ENCODE measurements at places on chromosomes 13 and 19. TPM values are rescaled to one million over a fixed set of nuclear protein-coding genes. Genes with fewer than 3 reads are reported as not detected.
A peak's percentile ranks its signal among the peaks of the same experiment; 100 is the strongest.

The SLC7A9 gene
- not detected for total RNA-seq

- peaks cover 2% of the 10 kb centered on the region for H3K27me3 ChIP-seq
- no peak overlapping the region for H3K4me3 ChIP-seq
- H3K36me3 ChIP-seq: no peaks in the 10 kb centered on the region
- H3K27ac ChIP-seq: no peak overlapping the region
- no peak for DNase-seq
Observed at GRCh38 chr19:35350591-35350990, 2.9 kb downstream of the FFAR1 start.

DNA sequence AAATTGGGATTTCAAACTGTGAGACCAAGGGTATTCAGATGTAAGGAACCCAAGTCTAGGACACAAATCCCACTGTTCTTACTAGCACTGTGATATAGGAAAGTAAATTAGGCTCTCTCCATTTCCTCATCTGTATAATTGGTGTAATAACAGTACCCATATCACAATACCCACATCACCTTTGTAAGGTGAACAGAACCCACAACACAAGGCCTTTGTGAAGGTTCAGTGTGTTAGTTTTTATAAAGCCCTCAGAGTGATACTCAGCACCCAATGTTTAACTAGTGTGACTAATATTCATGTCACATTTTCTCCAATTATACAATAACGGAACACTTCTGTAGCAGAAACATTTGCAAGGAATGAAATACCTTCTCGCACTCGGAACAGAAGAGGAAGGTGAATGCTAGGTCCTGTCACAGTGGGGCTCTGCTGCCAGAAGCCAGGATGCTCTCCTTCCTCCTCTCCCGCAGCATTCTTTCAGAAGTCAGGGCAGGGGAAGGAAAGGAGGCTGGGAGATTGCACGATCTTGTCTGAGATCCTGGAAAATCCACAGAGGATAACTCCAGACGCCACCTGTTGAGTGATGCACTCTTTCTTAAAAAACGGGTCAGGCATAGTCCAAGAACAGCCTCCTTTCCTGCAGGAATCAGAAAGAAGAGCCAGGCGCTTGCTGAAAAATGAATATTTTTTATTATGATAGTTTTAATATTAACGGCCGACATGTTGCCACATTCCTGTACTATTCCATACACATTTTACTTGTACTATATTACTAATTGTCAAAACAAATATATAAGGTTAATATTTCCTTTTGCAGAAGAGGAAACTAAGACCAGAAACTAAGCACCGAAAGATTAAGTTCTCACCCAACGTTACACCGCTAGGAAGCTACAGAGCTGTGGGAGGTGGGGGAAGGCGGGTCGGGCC is 762 bp downstream of the ZNF45 start:
- H3K4me3 ChIP-seq: peak overlapping the region; percentile 48
- peaks cover 31% of the 10 kb centered on the region for H3K36me3 ChIP-seq
- H3K4me1 ChIP-seq: no peaks in the 10 kb centered on the region

DNA sequence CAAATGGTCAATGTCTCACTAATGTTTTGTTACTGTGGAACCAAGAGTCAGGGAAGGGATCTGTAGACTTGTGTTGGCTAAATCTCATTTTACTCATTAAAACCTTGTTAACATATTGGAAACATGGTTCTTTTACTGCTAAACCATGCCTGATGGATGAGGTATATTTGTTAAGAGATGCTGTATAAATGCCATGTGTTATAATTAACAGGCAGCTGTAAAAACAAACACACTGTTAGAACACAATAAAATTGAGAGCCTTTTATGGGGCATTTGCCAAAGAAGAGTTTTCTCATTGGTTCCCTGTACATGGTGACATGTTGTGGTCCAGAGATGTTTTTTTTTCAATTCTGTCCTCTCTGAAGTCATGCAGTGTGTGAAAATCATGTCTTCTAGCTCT is 121.9 kb downstream of the ESD start:
- no peak overlapping the region for H3K27ac ChIP-seq
- peaks cover 74% of the 10 kb centered on the region for H3K4me1 ChIP-seq
- no peaks in the 10 kb centered on the region for H3K27me3 ChIP-seq
- no peak overlapping the region for H3K4me3 ChIP-seq
- H3K36me3 ChIP-seq: no peaks in the 10 kb centered on the region
- no peak for DNase-seq

DNA sequence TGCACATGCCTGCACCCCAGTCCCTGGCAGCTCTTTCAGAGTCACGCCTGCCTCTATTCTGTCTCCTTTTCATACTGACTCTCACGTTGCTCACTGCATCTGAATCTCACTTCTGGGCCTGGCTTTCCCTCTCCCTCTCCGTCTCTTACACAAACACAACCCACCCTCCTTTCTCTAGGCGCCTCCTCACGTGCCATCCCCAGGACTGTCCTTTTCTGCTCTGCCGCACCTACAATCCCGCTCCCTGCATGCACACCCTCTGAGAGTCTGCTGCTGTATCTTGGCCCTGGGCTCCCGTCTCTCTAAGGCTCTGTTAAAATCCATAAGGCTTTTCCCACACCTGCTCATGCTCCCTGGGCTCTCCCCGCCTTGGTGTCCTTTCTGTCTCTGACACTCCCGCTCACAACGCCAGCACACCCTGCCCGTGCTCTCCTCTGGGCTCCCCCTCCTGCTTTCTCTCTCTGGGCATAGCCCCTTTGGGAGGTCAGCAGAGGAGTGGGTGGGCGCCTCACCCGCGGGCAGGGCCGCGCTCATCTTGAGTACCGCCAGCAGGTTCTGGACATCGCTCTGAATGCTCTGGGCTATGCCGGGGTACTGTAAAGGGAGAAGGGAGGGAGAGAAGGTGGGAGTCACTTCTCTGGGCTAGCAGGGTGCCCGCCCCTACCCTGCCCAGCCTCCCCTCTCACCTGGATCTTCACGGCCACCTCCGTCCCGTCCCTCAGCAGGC is 12.7 kb upstream of the NUMBL start:
- no peaks in the 10 kb centered on the region for H3K27me3 ChIP-seq
- no peak overlapping the region for H3K4me3 ChIP-seq
- H3K36me3 ChIP-seq: peaks cover 12% of the 10 kb centered on the region
- no peaks in the 10 kb centered on the region for H3K4me1 ChIP-seq

GRCh38 chr13:107421028-107421427 is 794.3 kb downstream of the LIG4 start:
- no peaks in the 10 kb centered on the region for H3K36me3 ChIP-seq
- DNase-seq: no peak
- H3K27me3 ChIP-seq: no peaks in the 10 kb centered on the region
- no peak overlapping the region for H3K4me3 ChIP-seq

- no peak for DNase-seq
- no peaks in the 10 kb centered on the region for H3K27me3 ChIP-seq
- H3K27ac ChIP-seq: no peak overlapping the region
- H3K36me3 ChIP-seq: no peaks in the 10 kb centered on the region
- H3K4me3 ChIP-seq: no peak overlapping the region
Observed at GRCh38 chr13:21894091-21894490, 223.2 kb downstream of the FGF9 start.

- no peak overlapping the region for H3K27ac ChIP-seq
- no peaks in the 10 kb centered on the region for H3K27me3 ChIP-seq
- H3K4me1 ChIP-seq: no peaks in the 10 kb centered on the region
- DNase-seq: no peak
- no peak overlapping the region for H3K4me3 ChIP-seq
Observed at GRCh38 chr13:114110091-114110829, 22.2 kb downstream of the RASA3 start.
